Activated naive CD8-positive, alpha-beta T cell treated with anti-CD3 and anti-CD28 coated beads, Interleukin-2, amount 50 U/mL, for 24 hours (primary cell): ENCODE measurements at places on chromosomes 3 and 15.

GRCh38 chr3:46924921-46925584 is 47.5 kb downstream of the PTH1R start:
- no peak for DNase-seq

GRCh38 chr3:171598990-171599389 is 138.8 kb upstream of the TNIK start:
- no peak for DNase-seq

- DNase-seq = no peak
Measured at GRCh38 chr3:36989568-36989967, 3.4 kb downstream of the EPM2AIP1 start.

DNA sequence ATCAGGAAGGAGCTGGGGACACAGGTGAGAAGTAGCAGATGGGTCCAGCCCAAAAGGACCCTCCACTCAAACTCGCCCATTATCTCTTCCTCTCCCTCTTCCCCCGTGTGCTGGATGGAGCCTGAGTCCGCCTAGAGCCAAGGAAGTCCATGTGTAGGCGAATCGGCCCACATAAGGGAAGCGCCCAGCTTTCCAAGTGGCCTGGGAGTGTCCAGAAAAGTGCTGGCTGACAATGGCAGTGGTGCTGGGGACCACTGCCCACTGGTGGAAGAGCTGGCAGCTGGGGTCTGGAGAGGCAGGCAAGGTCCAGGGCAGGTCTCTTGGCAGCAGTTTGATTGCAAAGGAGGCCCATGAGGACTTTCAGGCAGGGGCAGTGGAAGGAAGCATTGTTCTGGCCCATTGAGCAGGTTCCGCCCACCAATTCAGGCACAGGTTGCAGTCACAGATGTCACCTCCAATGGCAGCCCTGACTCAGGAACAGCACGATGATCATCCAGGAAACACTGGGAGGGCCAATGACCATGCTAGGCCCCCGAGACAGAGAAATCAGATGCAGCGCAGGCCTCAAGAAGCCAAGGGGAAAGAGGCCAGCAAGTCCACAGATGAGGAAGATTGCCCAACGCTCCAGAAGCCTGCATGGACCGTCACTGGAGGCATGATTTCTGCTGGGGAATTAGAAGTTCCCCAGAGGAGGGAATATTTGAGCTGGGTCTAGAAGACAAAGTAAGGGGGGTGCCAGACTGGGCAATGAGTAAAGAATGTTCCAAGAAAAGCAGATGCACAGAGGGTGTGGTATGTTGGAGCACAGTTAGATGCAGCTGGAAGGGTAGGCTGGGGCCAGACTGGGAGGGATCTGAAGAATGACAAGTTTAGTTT is 3.0 kb downstream of the MFGE8 start:
- no peak for DNase-seq

DNA sequence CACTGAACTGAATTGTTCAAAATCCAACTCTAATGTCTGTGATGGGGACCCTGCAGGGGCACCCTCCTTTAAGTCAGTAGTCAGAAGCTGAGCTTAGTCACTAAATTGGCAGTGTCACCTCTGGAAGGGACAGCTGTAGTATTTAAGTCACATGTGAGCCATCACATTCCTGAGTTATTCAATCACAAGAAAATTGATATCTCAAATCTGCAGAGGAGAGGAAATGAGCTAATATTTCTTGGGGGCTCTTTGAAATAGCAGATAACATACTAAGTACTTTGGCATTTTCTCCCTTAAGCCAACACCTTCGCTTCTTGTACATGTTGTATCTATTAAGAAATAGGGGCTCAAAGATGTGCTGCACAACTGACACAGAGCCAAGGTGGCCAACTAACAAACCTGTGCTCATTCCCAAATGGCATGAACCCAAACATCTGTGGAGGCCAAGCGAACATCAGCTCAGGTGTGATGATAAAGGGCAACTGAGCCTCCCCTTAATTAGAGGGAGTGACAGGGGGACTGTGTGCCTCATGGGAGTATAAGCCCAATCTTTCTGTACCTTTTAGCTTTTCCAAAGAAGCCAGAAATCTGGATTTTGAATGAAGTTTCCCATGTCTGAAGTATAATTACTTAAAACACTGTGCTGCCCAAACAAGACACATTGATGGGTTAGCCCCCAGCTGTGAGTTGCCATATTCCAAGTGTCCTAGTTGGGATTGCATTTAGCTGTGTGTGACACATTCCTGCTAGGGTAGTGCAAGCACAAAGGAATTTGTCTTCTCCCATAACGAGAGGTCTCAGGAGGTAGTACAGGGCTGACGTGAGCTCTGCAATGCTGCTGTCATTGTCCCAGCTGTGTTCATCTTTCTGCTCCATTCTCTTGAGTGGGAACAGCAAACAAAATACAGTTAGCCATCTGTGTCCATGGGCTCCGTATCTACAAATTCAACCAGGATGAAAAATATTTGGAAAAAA is 63.3 kb downstream of the ABHD5 start:
- no peak for DNase-seq

DNA sequence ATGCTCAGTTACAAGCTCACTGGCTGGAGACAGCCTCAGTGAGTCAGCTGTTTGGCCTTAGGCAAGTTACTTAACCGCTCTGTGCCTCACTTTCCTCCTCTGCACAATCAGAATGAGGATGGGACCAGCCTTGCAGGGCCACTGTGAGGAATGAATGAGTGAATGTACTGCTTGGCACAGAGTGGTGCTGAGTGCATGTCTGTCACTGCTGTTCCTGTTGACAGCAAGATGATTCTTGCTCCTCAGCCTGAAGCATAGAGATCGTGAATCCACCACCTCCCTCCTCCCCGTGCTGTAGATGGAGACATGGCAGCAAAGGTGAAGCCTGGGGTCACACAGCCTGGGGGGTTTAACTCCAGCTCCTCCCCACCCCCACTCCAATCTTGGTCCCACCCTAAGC is 14.6 kb upstream of the GRIP2 start:
- DNase-seq = no peak

- DNase-seq = no peak
Measured at GRCh38 chr15:87347806-87348515, 908.6 kb downstream of the NTRK3 start.

- DNase-seq = no peak
Measured at GRCh38 chr15:23708332-23708731, 21.2 kb upstream of the NDN start.

- no peak for DNase-seq
Measured at GRCh38 chr3:119360736-119361462, 66.7 kb downstream of the ARHGAP31 start.

- no peak for DNase-seq
Measured at GRCh38 chr3:144963810-144964209, 992.2 kb downstream of the DIPK2A start.

DNA sequence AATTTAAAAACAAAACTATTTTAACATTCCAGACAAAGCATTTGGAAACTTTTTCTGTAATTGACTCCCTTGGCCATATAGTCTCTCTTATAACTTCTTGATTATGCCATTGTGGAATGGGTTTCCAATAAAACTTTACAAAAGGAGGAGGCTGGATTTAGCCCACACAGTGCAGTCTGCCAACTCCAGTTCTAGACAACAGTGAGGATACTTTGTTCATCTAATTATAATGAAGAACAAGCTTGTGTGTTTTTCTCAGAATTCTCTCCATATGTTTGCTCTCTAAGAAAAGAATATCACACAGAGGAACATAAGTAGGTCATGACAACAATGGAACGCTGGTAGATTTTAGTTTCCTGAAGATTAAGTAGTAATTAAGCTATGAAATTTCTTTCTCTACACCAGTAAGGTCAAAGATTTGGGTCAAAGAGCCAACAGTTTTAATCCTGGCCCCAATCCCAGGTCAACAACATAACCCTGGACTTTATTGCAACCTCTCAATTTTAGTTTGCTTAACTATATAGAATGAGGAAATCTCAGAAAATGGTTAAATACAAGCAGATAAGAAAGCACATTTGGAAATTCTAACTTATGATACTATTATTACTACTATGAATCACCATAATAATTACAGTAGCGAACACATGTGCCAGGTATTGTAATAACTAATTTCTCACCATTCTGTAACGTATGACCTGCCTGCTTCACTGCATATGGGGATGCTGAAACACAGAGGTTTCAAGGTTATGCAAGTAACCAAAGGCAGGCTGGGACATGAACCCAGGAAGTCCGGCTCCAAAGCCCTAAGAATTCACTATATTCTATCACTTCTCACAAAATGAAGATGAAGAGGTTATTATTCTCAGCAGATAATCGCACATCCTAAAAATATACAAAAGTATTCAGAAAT is 65.7 kb downstream of the TJP1 start:
- DNase-seq = no peak

- DNase-seq = no peak
Measured at GRCh38 chr15:75704618-75705017, 8.0 kb downstream of the CSPG4 start.

DNA sequence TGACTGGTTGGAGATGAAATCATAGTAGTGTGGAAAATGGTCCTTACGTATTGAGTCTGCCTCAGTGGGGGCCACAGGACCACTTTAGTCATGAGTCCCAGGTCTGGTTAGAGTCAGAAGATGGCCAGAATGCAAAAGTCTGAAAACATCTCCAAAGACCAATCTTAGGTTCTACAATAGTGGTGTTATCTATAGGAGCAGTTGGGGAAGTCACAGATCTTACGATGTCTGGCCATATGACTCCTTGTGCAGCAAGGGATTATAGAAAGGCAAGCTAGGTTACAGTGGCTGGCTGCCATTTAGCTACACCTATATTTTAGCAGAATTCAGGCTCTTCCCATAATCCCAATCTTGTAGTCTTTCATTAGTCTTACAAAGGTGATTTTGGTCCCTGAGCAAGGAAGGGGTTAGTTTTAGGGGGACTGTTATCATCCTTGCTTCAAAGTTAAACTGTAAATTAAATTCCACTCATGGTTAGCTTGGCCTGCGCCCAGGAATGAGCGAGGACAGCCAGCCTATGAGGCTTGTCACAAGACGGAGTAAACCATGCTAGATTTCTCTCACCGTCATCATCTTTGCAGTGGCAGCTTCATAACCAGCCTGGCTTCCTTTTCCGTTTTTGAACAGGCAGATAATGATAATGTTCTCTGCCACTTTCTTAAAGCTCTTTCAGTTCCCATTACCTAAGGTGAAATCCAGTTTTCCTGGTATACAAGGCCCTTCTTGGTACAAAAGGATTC is 134.1 kb downstream of the VPS8 start:
- no peak for DNase-seq

GRCh38 chr15:76753771-76754170 is 151.4 kb downstream of the SCAPER start:
- no peak for DNase-seq

DNA sequence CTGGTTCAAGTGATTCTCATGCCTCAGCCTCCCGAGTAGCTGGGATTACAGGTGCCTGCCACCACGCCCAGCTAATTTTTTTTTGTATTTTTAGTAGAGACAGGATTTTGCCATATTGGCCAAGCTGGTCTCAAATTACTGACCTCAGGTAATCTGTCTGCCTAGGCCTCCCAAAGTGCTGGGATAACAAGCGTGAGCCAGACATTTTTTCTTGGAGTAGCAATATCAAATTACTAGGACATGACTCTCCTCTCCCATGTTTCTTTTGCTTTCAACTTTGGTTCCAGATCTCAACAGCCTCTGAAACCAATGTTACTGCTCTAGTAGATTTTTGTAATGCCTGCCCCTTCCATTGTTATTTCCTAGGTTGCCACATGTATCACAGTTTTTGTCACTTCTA is 462.0 kb downstream of the GBE1 start:
- DNase-seq = no peak

GRCh38 chr3:18507333-18507732 is 82.2 kb upstream of the SATB1 start:
- no peak for DNase-seq

GRCh38 chr3:72155391-72156064 is 370.6 kb upstream of the PROK2 start:
- DNase-seq = no peak

DNA sequence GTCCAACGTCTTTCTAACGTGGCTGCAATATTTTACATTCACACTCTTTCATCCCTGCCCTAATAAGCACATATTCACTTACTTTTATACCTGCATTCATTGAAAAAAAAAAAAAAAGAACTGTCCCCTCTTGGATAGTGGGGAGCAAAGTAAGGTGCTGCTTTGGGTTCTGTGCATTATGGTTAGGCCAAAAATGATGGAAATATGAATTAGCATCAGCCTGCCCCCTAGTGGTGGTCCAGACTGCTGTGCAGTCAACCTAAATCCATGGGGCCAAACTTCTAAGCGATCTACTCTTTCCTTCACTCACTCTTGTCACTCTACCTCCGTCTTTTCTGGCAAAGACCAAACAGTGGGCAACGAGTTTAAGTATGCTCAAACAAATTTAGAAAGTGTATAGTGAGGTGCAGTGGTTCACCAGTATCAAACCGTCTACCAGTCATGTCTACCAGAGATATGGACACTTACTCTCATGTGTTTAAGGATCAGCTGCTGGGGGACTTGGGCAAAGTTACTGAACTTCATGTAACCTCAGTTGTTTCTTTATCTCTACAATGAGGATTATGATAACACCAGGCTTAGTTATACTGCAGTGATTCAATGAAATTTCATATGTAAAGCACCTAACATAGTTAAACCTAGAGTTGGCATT is 61.5 kb upstream of the GRM7 start:
- DNase-seq = peak; percentile 36

DNA sequence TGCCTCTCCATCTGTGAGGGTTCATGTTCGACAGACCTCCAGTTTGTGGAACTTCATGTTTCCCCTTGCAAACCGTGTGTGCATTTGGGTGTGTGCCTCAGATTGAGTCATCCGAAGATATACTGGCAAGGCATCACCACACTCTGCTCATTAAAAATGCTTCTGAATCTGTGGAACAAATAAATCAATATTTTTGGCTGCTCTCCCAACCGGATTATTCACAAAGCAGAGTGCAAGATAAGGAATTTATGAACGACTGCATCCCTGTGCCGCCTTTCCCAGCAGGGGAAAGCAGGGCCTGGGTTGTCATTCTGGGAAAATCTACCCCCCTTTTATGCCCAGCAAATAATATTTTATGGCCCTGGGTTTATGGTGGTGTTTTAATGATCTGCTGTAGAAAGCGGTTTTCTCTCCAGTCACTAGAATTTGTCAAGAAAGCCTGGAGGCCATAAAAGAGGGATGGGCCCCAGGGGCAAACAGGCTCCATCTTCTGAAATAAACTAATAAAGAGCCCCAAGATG is 4.2 kb upstream of the WNT5A start:
- no peak for DNase-seq

DNA sequence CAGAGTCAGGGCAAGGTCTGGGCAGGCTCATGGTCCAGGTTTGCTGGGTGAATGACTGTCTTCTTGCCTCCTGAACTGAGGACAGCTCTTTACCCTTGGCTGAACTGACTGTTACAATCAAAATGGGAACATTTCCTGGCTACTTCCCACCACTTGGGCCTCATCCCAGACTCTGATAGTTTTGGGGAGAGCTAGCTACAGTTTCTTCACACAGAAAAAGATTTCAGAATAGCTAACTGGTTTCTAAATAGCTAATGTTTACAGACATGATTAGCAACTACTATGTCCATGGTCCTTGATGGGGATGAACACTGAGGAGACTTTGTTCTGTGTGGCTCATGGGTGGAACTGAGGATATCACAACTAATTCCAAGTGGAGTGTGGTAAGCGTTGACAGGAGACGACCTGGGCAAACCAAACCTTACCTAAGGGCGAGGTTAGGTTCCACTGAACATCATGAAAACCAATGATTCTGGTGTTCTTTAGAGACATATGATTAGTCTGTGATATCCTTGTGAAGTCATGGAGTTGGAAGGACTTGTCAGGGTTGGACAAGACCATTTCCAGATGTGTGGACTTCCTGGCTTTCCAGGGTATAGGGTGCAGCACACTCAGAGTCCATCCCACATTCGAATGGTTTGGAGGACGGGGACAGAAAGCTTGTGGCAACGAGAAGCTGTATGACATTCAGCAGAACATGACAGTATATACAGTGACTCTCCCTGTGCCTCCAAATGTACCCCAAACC is 7.3 kb downstream of the ALPK3 start:
- DNase-seq = no peak

GRCh38 chr3:32596909-32597369 is 26.3 kb upstream of the DYNC1LI1 start:
- no peak for DNase-seq
